ENCODE measurements at places on chromosomes 1 and 21.
A peak's percentile ranks its signal among the peaks of the same experiment; 100 is the strongest.

DNA sequence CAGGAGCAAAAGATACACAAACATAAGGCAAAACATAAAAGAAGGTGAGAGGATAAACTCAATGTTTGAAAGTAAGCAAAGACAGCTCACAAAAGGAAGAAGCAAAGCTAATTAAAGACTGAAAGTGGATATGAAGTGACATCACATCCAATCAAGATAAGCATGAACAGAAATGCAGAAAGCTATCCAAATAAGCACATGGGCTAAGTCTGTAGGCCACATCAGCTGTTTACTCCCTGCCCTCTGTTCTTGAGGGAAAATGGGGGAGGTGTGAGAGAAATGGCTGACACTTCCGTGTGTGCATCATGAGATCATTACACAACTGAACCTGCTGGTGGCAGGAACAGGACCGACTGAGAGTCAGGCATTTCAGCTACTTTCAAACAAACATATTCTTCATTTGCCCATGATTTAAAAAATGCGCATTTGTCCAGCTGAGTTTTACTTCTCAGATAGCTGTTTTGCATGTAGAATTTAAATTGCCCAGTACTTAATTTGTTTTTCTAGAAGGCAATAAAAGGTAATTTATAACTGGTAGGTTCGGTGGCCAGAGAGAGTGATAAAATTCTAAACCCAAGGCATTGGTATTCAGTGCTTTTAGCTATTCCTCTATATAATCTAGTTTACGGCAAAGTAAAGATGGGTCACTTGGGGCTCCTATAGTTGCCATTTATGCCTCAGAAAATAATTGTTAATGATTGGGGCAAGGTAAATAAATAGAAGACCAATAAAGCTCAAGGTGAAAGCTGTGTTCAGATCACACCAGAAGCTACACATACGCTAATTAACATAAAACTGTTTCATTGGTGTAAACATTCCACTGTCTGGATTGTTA lies 27.2 kb upstream of the MAN1A2 start:
- peak; percentile 26 for DNase-seq

DNA sequence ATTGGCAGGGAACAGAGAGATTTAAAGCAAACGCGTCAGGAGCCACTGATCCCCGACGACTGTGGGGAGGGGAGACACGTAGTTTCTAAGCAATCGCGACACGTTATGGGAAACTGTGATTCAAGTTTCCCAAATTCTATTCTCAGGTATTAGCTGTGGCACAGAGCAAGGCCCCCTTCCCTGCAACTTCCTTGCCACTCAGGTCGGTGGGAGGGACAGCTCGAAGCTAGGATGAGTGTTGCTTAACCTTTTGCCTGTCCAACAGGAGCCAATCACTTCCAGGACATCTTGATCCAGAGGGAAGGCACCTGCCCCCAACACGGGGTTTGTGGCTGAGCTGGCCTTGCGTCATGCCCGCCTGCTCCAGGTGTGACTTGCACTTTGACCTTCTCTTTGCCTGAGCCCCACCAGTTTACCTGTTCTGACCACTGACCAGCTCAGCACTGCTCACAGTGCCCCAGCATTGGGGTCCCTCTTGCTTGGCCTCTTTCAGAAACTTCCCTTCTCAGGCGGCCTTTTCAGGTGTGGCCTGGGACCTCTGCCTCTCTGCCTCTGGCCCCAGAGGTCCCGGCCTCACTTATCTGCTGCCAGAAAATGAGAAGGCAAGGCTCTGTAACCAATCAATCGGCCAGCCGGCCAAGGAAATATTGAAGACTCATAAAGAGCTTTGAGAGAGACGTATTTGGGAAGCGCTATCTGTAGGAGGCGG lies 24.6 kb downstream of the TEX35 start:
- DNase-seq: no peak

DNA sequence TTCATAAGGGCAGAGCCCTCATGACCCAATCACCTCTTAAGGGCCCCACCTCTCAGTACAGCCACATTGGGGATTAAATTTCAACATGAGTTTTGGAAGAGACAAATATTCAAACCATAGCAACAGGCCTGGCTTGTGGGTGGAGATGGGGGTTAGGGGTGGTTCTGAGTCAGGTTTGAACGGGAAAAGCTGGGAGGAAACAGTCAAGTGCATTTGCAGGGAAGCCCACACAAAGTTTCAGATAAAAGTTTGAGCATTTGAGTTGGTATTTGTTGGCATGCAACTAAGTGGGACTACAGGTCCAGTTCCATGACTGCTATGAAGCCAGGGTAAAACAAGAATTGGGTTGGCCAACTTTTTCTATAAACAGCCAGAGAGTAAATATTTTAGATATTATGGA lies 21.0 kb upstream of the PADI2 start:
- DNase-seq: no peak

DNA sequence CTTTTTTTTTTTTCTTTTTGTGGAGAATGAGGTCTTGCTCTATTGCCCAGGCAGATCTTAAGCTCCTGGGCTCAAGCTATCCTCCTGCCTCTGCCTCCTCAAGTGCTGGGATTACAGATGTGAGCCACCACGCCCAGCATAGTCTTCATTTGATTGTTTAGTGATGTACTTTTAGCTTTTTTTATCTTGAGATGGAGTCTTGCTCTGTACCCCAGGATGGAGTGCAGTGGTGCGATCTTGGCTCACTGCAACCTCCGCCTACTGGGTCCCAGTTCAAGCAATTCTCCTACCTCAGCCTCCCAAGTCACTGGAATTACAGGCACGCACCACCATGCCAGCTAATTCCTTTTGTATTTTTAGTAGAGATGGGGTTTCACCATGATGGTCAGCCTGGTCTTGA lies 24.0 kb upstream of the LRRC3 start:
- DNase-seq: no peak

- no peak for DNase-seq
These were observed 51.1 kb upstream of the B3GALT2 start for GRCh38 chr1:193237381-193237978.

GRCh38 chr1:91529856-91530255 lies 29.2 kb downstream of the CDC7 start:
- DNase-seq: no peak

GRCh38 chr1:248841702-248842395 lies 3.8 kb downstream of the ZNF672 start:
- DNase-seq: peak; percentile 52

GRCh38 chr1:206735553-206736031 lies 35.0 kb upstream of the IL19 start:
- no peak for DNase-seq

DNA sequence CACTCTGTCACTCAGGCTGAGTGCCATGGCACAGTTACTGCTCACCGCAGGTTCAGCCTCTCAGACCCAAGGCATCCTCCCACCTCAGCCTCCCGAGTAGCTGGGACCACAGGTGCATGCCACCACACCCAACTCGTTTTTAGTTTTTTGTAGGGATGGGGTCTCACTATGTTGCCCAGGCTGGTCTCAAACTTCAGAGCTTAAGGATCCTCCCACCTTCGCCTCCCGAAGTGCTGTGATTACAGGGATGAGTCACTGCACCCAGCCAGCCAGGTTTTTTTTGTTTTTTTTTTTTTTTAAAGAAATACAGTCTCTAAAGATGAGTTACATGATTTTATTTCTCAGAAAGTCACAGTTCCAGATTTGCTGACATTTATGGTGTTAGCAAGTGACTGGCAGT lies 29.0 kb downstream of the BACE2 start:
- DNase-seq: no peak

DNA sequence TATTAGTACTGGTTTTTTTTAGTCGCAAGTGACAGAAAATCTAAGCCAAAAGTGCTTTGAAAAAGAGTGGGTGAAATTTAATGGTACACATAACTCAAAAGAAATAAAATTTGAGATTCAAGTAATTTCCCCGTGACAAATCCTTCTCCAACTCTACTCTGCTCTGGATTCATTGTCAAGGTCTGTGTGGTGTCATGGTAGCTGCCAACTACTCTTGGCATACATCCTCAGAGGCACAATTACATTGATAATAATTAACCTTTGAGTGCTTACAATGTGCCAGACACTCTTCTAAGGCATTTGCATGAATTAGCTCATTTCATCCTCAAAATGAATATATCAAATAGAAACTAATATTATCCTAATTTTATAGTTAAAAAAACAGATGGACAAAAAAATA lies 1153.9 kb upstream of the NCAM2 start:
- no peak for DNase-seq

DNA sequence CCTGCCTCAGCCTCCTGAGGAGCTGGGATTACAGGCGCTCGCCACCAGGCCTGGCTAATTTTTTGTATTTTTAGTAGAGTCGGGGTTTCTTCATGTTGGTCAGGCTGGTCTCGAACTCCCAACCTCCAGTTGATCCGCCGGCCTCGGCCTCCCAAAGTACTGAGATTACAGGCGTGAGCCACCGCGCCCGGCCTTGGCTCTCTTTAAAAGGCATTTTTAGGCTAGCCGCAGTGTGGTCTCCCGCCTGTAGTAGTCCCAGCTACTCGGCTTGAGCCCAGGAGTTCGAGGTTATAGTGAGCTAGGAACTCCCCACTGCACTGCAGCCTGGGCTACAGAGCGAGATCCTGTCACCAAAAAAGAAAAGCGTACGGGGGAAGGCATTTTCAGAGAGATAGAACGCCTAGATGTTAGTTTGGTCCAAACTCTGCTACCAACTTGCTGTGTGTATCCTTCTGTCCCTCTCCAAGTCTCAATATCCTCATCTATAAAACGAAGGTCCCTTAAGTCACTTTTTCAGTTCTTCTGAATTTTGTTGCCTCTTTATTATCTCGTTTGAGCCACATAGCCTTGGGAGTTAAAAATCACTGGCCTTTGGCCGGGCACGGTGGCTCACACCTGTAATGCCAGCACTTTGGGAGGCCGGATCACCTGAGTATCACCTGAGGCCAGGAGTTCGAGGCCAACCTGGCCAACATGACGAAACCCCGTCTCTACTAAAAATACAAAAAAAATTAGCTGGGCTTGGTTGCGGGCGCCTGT lies 734 bp downstream of the MED18 start:
- no peak for DNase-seq

DNA sequence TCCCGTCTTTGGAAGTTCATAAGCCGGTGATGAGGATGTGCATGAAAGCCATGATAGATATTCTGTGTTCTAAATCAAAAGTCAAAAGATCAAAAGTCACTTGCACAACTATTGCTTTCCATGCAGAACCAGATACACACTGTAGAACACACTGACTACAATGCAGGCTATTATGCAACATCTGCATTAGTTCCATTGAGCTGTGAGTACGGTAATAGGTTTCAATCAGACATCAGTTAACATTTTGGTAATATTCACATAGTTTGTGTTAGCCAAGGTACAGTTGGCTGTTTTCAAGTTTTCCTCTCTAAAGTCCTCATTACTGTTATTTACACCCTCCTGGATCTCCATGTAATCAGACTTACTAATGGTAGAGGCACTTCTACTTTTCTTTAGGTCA lies 3.1 kb downstream of the KCNA2 start:
- DNase-seq: no peak

- no peak for DNase-seq
These were observed 3.5 kb downstream of the HSPG2 start for GRCh38 chr1:21933397-21934248.

DNA sequence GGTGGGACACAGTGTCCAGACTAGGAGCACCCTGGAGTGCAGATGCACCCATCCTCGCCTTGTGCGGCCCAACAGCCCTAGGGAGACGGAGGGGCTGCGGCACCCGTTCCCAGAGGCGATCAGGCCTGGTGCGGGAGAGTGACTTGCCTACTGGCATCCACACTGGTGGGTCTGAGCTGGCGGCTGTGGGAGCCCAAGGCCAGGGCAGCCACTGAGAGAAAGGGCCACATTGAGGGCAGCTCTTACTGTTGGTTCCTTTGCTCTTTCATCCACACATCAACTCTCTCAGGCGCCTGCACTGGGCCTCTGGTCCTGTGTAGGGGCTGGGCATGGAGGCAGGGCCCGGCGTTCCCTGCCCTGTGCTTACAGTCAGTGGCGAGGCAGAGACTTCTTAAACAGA lies 8.6 kb downstream of the PODN start:
- DNase-seq: no peak

GRCh38 chr1:226404904-226405222 lies 3.0 kb downstream of the PARP1 start:
- no peak for DNase-seq

DNA sequence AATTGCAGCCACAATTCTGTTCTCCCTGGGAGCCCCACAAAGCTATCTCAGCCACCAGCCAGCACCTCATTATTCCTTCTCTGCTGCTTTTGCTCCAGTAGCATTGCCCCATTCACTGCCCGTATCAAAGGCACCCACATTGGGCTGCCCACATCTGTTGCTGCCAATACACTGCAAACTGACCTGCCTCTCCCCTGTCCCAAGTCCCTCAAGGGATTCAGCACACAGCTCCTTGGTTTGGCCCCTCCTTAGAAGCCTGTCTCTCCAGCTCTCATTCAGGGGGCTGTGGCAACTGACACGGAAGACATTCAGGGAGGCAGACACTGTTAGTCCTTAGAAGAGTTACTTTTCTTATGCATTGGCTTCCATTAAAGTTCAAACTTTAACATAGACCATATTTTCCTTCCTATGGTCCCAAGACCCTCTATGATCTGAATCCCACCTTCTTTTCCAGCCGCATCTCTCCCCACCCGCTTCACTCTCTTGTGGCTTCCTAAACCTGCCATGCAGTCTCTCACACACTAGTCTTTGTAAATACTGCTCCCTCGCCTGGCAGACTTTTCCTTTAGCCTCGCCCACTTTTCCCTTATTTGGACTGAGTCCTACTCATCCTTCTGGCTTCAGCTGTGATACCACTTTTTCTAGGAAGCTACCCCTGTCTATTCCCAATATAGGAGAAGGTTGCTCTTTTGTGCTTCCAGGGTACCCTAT lies 19.3 kb upstream of the KLHDC8A start:
- no peak for DNase-seq

DNA sequence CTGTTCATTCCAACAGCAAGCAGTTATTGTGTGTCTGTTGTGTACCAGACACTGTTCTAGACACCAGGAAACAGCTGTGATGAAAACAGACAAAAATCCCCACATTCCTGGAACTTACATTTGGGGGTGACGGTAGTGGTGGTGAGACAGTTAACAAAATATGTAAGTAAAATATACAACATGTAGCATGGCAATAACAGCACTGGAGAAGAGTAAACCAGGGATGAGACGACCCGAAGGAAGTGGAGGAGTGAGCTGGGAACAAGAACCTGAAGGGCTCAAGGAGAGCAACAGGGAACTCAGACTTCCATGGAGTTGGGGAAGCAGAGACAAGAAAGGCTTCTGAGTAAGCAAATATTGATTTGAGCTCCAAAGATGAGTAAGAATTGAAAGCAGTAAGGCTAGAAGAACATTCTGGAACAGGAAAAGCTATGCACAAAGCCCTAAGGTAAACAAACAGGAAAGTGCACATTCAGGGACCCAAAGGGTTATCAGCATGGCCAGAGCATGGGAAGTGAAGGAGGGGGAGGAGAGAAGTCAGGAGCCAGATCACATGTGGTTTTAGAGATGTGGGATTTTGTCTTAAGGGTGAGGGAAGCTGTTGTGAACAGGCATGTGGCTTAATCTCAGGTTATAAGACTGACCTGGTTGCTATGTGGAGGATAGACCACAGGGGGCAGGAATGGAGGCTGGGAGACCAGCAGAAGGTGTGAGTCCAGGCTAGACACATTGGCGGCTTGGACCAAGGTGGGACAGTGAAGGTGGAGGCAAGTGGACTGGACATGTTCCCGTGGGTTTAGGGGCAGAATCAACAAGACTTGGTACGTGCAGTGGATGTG lies 7.3 kb downstream of the CSF1 start:
- DNase-seq: no peak

Measured in CD4-positive, alpha-beta T cell treated with Interleukin-4 for 1 hour (primary cell).